ENCODE measurements at places on chromosomes 5 and 9.

DNA sequence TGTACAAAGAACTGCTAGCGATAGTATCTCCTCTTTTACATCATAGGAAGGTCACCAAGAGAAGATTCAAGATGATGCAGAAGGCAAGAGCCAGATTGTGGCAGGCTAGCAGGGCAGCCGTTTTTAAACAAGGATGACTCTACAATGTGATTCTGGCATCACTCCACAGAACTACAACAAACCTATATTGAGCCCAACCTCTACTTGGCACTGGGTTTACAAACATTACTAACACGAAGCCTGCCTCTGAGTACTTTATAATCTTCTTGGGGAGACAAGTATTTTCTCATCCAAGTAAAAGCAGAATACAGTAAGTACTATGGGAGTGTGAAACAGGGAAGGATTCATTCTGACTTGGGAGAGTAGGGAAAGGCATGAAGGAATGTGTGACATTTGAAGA is 448.6 kb downstream of the ZNF608 start:
- DNase-seq, result no peak

DNA sequence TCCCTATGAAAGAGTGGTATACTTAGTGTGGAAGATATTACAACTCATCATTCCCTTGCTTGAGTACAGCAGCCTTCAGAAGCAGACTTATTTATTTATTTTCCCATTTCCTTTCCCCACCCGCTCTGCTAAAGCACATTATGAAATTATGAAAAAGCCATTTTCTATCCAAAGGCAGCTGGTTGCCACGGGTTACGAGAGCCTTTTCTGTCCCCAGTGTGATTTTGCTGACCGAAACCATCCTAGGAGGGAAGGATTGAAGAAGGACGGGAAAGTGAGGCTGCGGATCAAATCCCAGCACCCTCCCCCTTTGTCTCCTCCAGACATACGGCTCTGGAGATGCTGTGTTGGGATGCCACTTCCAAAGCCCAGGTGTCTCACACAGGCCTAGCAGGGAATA is 246.9 kb downstream of the TLR4 start:
- no peak for DNase-seq

DNA sequence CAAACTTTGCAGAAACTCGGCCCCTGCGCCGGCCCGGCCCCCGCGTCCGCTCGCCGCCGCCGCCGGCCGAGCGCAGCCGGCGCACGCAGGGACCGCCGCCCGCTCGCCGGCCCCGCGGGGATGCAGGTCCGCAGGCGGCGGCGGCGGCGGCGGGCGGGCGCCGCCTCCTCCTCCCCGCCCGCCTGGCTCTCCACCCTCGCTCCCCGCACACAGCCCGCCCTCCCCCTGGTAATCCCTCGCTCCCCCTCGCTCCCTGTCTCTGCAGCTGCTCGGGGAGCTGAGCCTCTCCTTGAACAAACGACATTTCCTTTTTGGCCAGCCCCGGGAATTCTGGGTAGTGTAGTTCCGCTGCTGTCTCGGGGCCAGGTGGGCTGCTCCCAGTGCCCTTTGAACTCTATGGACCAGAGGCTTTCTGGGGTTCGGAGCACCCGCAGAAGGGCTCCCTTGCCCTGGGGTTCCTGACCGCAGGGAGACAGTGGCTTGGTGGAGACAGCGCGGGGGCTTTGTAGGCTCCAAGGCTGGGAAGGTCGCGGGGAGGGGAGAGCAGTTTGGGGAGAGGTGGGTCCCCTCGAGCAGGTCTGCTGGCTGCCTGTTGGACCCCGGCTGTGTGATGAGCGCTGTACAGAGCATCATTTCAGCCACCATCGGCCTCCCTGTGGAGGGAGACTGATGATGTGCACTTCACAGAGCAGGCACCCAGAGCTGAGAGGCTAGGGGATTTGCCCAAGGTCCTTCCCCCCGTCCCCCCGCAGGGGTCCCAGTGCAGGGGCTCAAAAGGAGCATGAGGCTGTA is 1.8 kb upstream of the FAM78A start:
- DNase-seq, result peak; percentile 89

- DNase-seq, result no peak
These were observed 480.9 kb upstream of the PAPPA start for GRCh38 chr9:115672477-115673316.

- no peak for DNase-seq
These were observed 881 bp downstream of the TNFAIP8 start for GRCh38 chr5:119356612-119357188.

DNA sequence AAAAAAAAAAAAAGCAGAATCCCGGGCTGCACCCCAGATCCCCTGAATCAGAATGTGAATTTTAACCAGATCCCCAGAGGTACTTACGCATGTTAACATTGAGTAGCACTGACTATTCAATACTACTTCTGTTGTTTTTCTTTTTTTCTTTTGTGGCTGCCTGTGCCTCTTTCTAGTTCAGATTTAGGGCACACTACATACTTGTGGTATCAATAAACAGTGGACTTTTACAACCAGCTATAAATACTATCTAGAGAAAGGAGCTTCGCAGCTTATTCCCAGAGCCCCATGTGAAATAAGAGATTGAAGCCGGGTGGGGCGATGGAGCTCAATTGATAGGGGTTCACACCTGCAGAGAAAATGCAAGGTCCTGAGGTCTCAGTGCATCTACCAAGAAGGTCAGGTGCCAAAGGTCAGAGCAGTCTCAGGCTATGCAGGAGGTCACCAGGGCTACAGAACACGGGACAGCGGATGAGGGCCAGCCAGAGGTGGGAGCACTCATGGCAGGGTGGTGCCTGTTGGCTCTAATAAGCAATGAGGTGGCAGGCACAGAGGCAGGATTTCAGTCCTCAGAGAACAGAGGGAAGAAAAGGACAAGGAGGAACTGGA is 22.3 kb downstream of the WWC1 start:
- no peak for DNase-seq

- no peak for DNase-seq
These were observed 2.1 kb downstream of the LCN15 start for GRCh38 chr9:136762221-136762691.

DNA sequence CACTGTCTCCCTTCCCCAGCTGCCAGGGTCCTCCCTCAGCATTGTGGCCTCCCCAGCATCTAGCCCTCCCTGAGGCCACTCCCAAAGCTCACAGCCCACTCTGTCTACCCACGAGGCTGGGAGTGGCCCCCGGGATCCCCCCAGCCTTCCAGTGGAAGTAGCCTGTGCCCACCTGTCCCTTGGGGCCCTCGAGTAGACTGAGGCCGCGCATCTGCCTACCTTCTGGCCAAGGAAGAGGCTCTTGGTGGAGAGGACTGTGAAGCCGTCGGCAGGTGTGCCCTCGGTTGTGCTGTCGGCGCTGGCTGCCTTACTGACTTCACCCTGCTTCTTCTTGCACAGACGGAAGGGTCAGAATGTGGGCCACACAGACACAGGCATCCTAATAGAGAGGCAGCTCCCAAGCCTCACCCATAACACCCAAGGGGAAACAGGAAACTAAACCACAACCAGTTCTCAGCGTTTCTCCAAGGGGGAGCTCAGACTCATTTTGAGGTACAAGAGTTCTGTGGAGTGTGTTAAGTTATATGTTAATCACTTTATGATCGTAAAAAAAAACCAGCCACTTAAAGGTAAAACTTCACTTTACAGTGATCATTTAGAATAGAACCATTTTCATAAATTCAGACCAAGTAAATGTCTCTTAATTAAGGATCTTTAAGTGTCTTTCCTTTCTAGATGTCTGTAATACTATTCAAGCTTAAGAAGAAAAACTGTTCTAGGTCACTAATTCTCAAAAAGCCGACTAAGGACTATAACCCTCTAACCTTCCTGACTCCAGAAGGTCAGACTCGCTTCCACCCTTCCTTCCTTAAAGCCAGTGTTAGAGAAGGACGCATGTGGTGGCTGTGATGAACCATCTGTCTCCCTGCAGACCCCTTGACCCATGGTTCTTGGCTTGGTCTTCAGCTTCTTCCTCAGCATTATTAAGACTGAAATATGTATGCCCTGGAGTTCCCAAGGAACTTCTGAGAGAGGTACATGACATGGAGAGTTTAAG is 38.5 kb downstream of the MACROH2A1 start:
- no peak for DNase-seq

GRCh38 chr5:180598316-180598701 is 7.0 kb upstream of the SCGB3A1 start:
- no peak for DNase-seq

DNA sequence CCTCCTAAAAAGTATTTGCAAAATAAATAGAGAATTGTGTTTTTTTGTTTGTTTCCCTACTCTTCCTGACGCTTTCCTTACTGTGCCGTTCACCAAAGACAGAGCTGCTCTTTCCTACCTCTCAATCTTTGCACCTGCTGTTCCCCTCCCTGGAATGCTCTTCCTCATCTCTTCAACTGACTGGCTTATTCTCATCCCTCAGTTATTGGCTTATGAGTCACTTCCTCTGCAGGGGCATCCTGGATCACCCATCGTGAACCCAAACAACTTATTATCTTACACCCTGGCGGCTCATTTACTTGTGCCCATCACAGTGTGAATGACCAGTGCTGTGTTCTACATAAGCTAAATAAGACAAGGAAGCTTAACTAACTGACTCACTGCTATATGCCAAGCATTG is 36.1 kb upstream of the CCNG1 start:
- no peak for DNase-seq

DNA sequence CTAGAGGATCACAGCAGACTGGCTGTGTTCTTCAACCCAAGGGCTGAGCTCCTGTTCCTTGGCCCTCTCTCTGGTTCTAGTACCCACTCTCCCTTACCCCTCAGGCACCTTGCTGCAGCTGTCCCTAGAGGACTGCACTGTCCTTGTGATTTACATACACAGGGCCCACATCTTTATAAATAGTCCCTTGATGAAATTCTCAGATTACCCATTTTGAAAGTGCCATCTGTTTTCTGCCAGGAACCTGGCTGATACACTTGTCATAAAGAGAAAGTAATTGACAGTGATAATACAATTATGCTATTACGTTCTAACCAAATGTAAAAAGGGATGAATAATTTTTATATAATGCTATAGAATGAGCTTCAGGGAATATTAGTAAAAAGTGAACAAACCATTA is 16.5 kb upstream of the SPARC start:
- no peak for DNase-seq

- DNase-seq, result peak; percentile 57
These were observed 27.0 kb upstream of the SLC6A3 start for GRCh38 chr5:1471997-1472963.

DNA sequence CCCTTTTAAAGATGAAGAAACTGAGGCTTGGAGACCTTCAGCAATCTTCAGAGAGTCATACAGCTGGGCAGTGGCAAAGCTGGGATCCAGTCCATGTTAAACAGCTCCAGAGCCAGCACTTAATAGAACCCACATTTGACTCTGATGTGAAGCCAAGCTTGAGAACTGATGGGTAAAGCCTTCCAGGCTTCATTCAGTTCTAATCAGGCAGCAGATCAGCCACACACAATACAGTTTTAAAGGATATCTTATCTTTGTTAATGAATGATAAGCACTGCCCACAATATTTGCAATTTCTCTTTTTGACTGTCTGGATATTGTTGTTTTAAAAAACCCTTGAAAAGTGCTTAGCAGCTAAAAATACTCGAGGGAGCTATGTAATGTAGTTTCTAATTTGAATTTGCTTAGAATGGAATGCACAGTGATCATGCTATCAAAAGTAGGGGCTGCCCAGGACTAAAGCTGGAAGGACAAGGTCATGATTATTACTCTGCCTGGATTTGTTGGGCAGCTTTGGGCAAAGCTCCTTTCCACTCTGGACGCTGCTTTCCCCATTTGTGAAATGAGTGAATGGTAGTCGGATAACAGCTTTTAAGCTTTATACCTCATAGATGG is 31.3 kb upstream of the HTR4 start:
- DNase-seq, result no peak

- DNase-seq, result no peak
These were observed 34.7 kb upstream of the SLC22A5 start for GRCh38 chr5:132334812-132335211.

DNA sequence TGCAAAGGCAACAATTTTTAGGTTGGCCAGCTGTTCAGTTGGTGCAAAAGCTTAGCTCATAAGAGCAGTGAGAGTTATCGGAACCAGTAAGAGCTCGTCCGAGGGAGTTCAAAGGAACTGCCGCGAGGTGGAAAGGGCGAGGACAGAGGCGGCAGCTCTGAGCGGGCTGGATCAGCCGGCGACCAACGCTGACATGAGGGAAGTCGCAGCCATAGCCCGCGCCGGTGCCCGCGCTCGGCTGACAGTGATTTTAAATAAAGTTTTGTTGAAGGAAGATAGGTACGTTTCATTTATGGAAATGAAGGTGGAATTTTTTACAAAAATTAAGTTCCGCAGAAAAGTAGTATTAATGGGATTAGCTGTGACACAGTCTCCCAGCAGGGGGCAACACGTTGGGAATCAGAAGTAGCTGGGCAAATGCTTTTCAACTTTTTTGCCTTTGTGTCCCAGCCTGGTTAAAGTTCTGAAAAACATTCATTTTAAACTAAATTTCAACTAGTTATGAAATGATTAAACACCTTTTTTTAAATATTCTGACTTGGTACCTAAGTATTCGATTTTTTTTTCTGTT is 43.2 kb downstream of the FBXO4 start:
- no peak for DNase-seq

- DNase-seq, result no peak
These were observed 92.1 kb downstream of the TLE4 start for GRCh38 chr9:79663878-79664277.

- DNase-seq, result no peak
These were observed 41.7 kb downstream of the TMEM161B start for GRCh38 chr5:88226881-88227450.

- no peak for DNase-seq
These were observed 120.2 kb upstream of the RASA1 start for GRCh38 chr5:87147441-87147840.

- DNase-seq, result no peak
These were observed 132.0 kb downstream of the LIFR start for GRCh38 chr5:38424148-38425060.

- DNase-seq, result no peak
These were observed 1.4 kb downstream of the ETF1 start for GRCh38 chr5:138541511-138542179.

GRCh38 chr5:6076341-6077239 is 301.8 kb downstream of the MED10 start:
- no peak for DNase-seq

- DNase-seq, result no peak
These were observed 2.6 kb downstream of the CEMIP2 start for GRCh38 chr9:71765693-71766092.

DNA sequence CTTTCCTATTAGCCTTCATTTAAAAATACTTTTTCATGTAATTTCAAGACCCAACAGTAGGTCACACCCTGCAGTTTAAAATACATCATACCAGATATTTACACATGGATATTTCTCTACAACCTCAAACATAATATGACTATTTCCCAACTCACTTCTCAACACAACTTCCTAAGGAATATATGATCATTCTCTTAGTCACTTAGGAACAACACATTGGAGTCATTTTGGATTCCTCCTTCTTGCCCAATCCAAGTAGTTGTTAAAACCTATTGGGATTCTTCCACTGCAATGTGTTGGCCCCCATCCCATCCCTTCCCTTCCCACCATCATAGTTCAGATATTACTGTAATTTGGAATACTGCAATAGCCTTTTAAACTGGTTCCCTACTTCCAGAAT is 145.5 kb downstream of the DCP2 start:
- DNase-seq, result no peak

DNA sequence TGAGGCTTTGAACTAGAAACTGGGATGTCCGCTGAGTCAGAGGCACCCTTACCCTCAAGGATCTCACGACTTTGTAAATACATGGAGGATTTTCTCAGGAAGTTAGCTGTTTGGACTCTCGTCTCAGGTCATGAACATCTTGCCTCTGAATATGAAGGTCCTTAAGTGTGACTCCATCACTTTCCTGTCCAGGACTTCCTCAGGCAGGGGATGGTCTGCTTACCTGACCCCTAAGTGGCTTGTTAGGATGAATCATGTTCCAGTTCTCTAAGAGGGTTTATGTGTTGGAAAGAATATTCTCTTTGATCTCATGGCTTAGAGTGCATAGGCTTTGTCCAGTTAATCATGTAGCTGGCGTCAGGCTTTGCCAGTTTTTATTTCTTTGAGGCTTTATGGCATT is 511.7 kb upstream of the KLF4 start:
- DNase-seq, result no peak

Data from activated effector memory CD4-positive, alpha-beta T cell treated with anti-CD3 and anti-CD28 coated beads, Interleukin-2, amount 50 U/mL, for 16 hours (primary cell).